ENCODE measurements at places on chromosomes 11 and 22.

GRCh38 chr22:21937821-21938070, 14.9 kb downstream of the PPM1F start:
- DNase-seq = no peak

- DNase-seq = no peak
These were observed 27.9 kb downstream of the ADAMTS15 start for GRCh38 chr11:130476200-130476921.

DNA sequence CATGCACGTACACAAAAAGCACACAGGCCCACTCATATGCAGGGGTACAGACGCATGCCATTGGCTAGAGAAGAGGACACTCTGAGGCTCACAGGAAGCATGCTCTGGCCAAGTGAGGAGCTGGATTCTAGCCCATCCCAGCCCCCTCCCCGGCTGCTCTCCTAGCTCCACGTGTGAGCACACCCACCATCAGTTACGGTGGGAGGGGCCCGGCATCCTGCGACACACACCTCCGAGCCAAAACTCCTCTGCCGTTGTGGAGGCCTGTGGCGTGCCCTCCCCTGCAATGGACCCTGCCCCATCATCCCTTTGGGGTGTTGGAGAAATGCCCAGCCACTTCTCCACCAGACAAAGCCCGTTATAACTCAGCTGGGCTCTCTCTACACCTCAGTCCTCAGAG, 15.1 kb upstream of the IGSF9B start:
- no peak for DNase-seq

DNA sequence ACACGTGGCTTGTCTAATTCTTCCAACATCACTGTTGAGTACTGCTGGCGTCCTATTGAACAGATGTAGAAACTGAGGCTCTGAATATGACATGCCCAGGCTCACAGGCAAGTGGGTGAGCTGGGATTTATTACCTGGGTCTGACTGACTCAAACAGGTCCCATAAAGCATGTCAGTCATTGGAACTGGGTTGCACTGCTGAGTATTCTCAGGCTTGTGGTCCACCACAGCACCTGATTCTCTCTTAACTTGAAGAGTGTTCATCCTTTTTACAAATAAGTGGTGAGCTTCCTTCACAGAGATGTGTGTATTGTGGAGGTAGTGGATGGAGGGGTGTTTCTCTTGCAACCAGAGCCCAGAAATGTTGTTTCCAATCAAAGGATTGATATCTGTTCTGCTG, 44.5 kb downstream of the SC5D start:
- no peak for DNase-seq

DNA sequence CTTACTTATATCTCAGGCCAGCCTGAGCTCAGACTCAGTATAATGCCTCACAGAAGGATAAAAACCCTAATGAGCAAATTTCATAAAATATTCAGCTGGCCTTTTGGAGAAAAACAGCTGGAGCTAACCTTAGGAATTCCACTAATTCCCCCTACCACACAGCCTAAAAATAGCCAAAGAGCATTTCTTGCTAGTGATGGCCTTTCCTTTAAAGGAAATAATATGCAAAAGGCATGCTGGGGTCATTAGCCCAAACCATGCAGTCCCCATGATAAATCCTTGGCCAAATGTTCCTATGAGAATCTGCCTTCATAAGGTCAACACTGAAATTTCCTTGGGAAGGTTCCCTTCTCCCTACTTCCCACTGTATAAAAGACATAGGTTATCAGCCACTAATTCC, 38.2 kb downstream of the SYTL2 start:
- no peak for DNase-seq

DNA sequence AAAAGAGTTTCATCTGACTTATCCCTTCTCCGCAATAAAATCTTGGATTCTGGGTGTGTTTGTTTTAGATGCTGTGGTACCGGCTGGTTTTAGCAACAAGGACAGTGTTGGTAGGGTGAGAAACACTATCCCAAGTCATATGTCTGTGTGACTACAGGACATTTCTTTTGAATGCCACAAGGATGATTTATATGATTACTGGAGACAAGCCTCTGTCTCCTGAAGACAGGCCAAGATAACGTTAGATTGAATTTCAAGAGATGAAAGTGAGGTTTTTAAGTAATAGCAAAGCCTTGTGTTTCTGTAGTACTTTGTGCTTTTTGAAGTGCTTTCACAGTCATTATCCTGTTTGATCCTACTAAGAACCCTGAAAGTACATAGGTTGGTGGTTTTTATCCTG, 101.6 kb downstream of the COMMD9 start:
- no peak for DNase-seq

DNA sequence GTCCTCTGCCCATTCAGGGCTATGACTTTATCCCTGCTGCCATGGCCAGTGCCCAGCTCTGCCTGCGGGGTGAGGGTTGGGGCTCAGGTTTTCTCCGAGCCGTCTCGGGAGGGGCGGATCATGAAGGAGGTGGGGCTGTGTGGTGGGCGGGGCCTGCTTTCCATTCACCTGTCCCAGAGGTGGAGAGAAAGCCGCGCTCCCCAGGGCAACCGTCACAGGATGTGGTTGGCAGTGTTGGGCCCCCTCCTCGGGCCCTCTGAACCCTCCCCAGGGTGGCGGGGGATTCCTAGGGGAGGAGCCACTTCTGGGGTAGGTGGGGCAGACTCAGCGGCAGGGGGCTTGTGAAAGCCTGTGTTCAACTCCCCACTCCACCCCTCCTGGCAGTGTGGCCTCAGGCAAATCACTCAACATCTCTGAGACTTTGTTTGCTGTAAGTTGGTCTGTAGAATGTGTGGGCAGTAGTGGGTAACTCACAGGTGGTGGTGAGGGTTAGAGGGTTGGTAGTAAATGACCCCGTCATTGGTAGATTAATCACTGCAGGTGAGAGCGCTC, 50.3 kb downstream of the CD6 start:
- DNase-seq = peak; percentile 82

DNA sequence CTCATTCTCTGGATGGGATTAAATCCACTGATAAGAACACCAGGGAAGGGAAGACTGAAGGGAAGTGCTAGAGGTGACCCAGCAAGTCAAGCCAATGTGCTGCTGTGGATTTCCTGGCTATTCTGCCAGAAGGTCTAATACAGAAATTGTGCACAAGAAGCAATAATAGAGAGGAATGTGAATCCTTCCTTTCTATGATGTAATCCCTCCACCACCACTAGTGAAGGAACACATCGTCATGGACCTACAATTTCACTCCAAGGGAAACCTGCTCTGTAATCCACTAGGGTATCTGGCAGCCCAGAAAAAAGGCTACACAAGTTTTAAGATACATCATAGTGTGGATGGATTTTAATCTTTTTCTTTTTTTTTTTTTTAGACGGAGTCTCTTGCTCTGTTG, 17.4 kb downstream of the LARGE2 start:
- DNase-seq = no peak

- peak; percentile 80 for DNase-seq
These were observed at the start of gene CD3G for GRCh38 chr11:118343981-118344515. TSS of gene CD3G (plus strand) at chr11:118344344. CDS start at chr11:118344424, 80 bp downstream.

DNA sequence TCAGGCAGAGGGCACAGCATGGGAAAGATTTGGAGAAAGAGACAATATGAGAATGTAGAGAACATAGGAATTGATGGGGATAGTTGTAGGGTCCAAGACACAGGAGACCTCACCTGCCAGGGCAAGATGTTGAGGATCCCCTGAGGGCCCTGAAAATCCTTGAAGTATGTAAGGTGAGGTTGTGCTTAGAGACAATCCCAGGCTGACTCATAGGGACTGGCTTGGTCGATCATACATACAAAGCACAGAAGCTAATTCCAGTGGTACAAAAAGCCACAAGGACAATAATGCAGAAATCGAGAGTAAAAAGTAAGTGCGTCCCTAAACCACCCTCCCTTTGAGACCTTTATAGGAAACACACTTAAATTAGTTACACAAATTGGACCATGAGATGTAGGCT, 468.2 kb downstream of the MIAT start:
- no peak for DNase-seq

DNA sequence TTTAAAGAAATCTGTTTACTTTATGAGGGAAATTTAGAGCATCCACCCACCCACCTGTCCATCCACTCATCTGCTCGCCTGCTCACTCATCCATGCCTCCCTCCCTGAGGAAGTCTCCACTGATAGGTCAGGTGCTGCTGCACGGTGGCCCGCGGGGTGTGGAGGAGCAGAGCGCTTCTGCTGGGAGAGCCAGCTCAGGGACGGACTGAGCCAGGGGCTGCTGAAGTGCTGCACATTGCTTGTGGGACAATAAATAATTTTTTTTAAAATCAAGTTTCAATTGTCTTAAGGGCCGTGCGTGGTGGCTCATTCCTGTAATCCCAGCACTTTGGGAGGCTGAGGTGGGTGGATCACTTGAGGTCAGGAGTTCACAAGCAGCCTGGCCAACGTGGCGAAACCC, 148.9 kb downstream of the TBC1D22A start:
- no peak for DNase-seq

GRCh38 chr11:117730208-117730800, 66.7 kb downstream of the DSCAML1 start:
- no peak for DNase-seq

- DNase-seq = peak; percentile 29
These were observed 47.9 kb downstream of the CHRDL2 start for GRCh38 chr11:74683279-74683871.

DNA sequence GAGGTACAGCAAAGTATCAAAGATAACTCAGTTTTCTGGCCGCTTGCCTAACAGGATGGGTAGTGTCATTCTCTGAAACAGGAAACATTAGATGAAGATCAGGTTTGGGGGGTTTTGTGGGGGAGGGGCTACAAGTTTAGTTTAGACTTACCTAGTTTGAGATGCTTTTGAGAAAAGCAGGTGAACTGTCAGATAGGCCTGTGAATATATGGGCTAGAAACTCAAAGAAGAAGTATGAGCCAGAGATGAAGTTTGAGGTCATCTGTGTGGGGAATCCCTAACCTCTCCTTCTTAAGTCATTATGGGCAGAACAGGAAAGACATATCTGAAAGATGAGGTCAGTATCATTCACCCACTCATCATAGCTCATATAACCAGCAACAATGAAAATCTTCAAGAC, 11.9 kb downstream of the HOATZ start:
- no peak for DNase-seq

- no peak for DNase-seq
These were observed 36.2 kb downstream of the SERPINH1 start for GRCh38 chr11:75598264-75598663.

GRCh38 chr11:37907436-37908218, 1309.6 kb upstream of the RAG2 start:
- no peak for DNase-seq

- no peak for DNase-seq
These were observed 64.2 kb upstream of the RASSF10 start for GRCh38 chr11:12944889-12945288.

DNA sequence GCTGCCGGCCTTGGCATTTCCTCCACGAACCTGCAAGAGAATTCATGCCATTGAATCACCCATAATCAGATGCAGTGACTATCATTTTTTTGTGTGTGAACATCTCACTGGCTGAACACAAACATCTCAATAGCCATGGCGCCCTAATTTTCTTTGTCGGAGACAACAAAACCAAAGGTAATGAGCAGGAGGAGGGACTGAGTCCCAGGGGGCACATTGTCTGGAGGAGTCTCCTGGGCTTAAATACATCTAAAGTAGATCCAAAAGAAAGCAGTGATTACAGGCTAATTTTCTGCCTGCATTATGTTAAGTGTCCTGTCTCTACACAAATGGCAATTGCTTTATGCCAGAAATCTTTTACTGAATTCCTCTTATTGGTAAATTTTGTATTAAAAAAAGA, 113.5 kb downstream of the NTM start:
- no peak for DNase-seq

GRCh38 chr11:94493281-94494125, at the start of the genes ANKRD49 and MRE11:
TSS of gene ANKRD49 (plus strand) at chr11:94493984. CDS start at chr11:94496694, 2,710 bp downstream.
TSS of gene MRE11 (minus strand) at chr11:94493844. CDS start at chr11:94492801, 1,043 bp downstream.
- DNase-seq = peak; percentile 93

GRCh38 chr11:103619480-103619879, 417.0 kb upstream of the DDI1 start:
- no peak for DNase-seq

- DNase-seq = no peak
These were observed 21.8 kb upstream of the PARVB start for GRCh38 chr22:44002324-44002723.

DNA sequence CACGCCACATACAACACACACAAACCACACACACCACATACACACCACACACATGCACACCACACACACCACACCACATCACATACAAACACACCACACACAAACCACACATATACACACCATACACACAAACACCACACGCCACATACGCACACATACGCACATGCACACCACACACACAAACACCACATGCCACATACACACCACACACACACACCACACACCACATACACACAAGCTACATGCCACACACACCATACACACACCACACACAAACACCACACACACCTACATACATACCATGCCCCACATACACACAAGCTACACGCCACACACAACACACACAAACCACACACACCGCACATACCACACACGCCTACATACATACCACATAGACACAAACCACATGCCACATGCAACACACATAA, 15.7 kb upstream of the TH start:
- no peak for DNase-seq

DNA sequence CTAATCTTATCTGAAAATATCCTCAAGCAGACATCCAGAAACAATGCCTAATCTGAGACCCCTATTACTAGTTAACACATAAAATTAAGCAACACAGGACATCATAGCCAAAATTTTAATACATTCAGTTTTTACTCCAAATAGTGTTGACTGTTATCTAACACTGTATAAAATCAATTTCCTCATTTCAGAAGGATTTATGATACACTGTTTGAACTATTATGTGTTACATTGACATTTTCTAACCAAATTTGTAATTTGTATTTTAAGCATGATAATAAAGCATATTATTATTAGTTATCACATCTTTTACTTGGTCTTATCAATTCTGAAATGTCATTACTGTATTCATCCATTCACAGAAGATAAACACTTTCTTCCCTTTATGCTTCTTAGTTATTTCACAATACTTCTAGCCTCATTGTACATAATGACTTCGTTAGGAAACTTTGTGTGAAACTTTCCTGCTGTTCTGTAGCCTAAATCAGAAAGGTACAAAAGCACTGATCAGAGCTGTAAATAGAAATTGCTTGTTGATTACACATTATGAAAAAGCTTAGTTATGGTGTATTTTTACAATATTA, 1248.9 kb downstream of the JRKL start:
- no peak for DNase-seq

GRCh38 chr11:10400856-10401255, 54.2 kb upstream of the AMPD3 start:
- no peak for DNase-seq

GRCh38 chr11:131724436-131724975, 354.1 kb downstream of the NTM start:
- no peak for DNase-seq

DNA sequence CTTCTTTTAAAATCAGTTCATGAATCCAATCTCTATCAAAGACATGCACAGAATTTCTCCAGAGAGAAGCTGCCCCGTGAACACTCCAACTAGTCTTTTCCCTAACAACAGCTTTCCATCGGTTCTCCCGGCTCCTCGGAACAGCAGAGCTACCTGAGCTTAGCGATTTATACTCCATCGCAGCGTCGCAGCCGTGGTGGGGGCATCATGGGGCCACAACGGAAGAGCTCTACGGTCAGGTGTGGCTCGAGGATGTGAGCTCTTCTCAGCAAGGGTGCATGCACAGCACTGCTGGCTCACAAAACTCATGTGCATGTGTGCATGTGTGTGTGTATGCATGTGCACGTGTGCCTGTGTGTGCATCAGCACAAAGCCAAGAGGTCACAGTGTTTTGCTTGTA, 11.7 kb upstream of the MOB2 start:
- no peak for DNase-seq

- DNase-seq = no peak
These were observed 17.5 kb downstream of the RPL3 start for GRCh38 chr22:39301926-39302325.

GRCh38 chr11:3224401-3225057, 5.9 kb upstream of the MRGPRG start:
- DNase-seq = no peak

GRCh38 chr11:3738723-3739122, 58.6 kb downstream of the NUP98 start:
- DNase-seq = no peak
